ENCODE measurements at places on chromosomes 4 and X.

DNA sequence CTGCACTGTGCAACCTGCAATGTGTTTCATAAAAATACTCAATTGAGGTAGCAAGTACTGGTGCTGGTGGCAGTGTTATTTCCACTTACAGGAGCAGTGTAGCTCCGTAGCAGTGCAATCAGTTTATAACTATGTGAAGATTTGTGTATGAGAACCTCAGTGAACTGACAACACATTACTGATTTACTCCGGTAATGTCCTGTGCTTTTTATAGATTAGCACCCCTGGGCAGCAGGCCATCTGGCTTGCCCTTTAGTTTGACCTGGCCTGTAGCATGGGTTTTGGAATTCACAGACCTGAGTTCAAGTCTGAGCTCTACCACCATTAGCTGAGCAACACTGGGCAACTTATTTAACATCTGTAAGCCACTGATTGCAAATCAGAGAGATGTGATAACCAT lies 78.6 kb upstream of the GBA3 start:
- no peak for DNase-seq

DNA sequence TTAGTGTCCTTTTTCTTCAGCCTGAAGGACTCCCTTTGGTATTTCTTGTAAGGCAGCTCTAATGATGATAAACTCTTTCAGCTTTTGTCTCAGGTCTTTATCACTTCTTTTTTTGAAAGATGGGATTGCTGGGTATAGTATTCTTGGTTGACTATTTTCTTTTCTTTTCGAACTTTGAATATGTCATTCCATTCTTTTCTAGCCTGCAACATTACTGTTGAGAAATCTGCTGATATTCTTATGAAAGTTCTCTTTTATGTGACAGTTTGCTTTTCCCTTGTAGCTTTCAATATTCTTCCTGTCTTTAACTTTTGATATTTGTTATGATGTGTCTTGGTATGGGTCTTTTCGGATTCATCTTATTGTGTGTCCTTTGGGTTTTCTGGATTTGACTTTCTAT lies 107.6 kb upstream of the SRD5A3 start:
- DNase-seq = no peak

DNA sequence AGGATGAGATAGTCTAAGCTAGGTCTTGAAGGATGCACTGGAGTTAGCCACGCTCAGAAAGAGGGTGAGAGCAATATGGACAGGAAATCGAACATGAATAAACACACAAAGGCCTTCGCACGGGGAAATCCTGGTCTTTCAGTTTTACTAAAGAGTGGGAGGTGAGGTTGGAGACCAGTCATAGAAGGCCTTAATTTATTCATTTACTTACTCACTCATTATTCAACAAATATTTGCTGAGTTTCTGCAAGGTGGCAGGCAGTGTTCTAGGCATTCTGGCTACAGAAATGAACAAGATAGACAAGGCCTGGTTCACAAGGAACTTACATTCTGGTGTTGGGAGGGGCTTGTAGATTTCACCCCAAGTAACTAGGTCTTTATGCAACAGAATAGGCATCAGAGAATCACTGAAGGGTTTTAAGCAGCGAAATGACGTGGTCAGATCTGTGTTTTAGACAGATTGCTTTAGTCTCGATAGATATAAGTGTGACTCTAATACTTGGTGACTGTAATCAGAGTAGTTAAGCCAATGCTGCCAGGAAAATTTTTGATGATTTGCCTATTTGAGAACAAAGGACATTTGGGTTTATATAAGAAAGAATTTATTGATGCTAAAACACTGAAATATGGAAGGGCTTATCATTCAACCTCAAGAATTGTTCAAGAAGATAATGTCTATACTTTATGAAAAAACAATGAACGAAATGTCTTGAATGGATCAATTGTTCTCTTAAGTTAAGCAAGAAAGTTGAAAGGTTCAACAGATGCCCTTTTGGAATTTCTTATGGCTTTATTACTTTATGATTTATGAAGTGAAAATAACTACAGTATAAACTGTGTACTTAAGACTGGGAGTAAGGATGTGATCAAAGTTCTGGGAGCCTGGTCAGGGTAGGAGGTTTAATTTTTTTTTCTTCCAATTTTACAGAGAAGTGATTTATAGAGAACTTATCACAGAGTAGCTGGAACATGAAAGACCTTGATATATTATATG lies 184.4 kb upstream of the CASK start:
- DNase-seq = no peak

GRCh38 chr4:177391953-177392352 lies 50.3 kb downstream of the AGA start:
- no peak for DNase-seq

DNA sequence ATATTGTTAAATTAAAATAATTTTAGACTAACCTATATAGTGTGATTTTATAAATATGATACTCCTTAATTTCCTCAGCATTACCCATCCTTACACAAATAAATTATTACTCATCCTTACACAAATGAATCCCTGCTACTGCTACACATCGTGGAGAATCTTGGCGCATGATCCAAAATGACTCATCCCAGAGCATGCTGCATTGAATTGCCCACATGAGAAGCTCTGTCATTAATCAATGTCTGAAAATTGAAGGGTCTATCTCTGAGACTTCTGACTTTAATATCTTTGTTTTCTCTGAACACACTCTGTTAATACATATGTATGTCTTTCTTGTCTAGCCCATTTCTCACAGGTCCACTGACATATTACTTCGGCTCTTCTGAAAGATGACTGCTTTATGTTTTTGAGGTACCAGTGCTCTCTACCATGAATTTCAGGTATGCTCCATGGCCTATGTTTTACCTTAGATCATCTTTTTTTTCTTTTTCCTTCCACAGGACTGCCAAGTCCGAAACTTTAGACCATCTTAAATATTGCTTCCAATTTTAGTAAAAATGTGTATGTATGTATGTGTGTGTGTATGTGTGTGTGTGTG lies 15.7 kb upstream of the DUSP21 start:
- no peak for DNase-seq

- no peak for DNase-seq
These were observed 67.2 kb downstream of the FNIP2 start for GRCh38 chr4:158836002-158836369.

- DNase-seq = no peak
These were observed 9.4 kb downstream of the CHST7 start for GRCh38 chrX:46582966-46583365.

DNA sequence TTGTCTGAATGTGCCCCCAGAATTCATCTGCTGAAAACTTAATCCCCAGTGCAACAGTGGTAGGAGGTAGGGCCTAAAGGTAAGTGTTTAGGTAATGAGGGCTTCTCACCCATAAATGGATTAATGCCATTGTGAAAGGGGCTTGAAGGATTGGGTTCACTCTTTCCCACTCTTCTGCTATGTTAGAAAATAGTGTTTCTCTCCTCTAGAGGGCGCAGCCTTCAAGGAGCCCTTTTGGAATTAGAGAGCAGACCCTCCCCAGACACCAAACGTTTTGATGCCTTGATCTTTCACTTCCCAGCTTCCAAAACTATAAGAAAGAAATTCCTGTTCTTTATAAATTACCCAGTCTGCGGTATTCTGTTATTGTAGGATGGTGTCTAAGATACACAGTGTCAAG lies 706.4 kb downstream of the SMARCA1 start:
- no peak for DNase-seq

- DNase-seq = no peak
These were observed 1.5 kb upstream of the FAM193A start for GRCh38 chr4:2534904-2535375.

DNA sequence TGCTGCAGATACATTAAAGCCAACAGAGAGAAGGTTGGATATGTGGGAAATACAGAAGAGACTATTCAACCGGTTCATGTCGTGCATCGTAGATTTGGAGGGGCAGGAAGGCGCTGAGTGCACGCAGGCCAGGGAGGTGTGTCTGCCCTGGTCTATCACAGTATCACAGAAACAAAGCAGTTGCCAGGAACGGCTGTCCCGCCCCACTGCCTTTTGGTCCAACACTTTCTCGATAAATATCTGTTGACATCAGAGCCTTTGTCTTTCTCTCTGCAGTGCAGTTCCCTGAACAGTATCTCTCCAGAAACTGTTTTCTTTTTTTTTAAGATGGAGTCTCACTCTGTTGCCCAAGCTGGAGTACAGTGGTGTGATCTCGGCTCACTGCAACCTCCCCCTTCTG lies 151.1 kb upstream of the BCOR start:
- no peak for DNase-seq

GRCh38 chrX:23779025-23779424 lies 3.9 kb upstream of the SAT1 start:
- DNase-seq = no peak

DNA sequence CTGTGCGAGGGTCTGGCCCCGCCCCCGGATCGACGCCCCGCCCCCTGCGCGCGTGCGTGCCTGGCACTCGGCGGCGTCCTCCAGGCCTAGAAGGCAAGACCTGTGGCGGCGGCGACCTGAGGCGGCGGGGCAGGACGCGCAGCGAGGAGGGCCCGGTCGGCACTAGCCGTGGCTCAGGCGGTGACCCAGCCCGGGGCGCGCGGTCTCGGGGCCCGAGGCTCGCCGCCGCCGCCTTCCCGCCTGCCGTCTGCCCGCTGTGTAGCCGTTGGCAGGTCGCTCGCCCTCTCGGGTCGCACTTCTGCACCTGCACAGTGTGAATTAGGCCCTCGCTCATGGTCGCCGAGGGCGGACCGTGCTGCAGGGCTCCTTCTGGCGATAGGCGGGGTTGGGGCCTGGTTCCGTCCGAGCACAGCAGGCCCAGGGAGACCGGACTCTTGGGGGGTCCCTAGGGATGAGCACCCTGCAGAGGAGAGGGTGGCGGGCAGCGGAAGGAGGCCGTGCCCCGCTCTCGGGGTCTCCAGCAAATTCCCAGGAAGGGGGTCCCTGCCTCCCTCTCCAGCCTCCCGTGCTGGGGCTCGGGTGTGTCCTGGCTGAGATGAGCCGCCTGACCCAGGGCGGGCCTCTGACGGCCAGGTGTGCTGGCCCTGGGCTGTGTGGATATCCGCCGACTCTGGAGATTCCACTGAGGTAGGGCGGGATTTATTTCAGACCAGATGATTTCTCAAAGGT lies 557 bp upstream of the FAM53A start:
- peak; percentile 89 for DNase-seq

DNA sequence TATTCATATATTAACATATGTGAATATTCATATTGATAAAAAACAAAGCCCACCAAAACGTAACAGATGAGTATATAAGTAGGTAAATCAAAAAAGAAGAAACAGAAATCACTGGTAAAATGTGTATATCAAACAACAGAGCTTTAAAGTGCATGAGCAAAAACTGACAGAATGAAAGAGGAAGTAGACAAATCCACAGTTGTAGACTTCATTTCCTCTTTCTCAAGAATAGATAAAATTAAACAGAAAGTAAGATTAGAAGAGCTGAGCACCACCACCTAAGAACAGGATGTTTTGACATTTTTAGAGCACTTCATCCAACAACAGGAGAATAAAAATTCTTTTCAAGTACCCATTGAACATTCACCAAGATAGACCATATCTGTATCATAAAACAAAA lies 64.6 kb downstream of the CNKSR2 start:
- DNase-seq = no peak

GRCh38 chr4:145709336-145709735 lies 29.4 kb downstream of the C4orf51 start:
- DNase-seq = no peak

- DNase-seq = no peak
These were observed 14.4 kb upstream of the DCAF8L1 start for GRCh38 chrX:27995611-27996010.

- no peak for DNase-seq
These were observed 8.8 kb upstream of the TBC1D25 start for GRCh38 chrX:48530736-48531135.

DNA sequence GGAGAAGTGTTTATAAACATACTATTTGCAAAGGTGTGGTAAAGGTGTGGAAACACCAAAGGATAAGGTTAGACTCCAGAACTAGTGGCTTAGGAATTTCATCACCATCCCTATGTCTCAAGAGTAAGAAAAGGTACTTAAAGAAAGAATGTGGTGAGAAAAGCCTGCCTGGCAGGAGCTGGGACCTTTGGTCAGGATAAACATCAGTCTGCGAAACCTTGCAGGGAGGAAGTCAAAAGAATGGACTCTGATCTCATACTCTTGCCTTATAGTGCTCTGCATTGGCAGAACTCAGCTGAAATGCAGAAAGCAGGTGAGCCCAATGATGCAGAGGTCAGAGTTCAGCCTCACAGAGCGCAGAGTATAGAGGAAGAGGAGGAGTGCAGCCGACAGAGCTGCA lies 97.2 kb upstream of the NR3C2 start:
- DNase-seq = no peak

DNA sequence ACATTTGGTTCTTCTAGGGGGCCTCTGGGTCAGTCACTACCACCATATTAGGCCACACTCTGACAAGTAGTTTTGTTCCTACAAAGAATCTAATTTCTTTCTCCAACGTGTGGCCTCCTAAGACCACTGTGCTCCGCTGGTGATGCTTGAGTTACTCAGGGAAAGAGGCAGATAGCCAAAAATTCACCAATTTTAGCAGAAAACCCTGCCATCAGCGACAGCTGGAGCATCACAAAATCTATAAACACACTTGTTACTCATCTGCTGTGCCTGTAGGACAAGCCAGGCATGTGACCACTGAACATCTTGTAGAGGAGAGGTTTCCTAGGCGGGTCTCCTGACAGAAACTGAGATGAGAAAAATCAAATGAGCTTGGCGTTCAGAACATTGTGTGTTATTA lies 105.4 kb downstream of the SYNPO2 start:
- no peak for DNase-seq

GRCh38 chrX:2410279-2411020 lies 90.3 kb downstream of the DHRSX start:
- DNase-seq = no peak

DNA sequence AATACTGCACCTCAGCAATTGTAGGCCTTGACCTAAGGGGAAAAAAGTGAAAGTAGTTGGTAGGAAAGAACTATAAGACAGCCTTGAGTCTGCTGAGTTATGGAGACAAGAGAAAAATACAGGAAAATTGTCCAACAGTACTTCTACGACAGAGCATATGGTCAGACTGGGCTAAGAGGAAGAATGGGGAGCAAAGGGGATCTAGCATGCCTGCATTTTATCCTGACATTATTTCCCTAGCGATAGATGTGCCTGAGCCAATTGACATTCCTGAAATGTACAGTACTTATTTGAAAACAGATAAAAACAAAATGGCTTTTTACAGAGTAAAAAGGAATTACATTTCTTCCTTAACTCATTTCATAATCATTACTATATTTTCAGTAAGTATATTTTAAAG lies 22.2 kb downstream of the GUCY1A1 start:
- DNase-seq = no peak

GRCh38 chr4:172813359-172813923 lies 355.2 kb upstream of the GALNT7 start:
- DNase-seq = no peak

DNA sequence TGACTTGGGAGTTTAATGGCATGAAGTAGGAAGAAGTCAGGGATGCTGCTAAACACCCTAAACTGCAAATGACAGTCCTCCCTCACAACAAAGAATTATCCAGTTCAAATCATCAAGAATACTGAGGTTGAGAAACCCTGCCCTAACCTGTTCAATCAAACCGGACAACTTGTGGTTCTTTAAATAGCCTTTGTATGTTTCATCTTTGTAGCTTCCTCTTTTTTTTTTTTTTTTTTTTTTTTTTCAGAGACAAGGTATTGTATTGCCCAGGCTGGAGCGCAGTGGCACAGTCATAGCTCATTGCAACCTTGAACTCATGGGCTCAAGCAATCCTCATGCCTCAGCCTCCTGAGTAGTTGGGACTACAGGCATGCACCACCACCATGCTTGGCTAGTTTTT lies 52.5 kb upstream of the TTC29 start:
- DNase-seq = no peak

- no peak for DNase-seq
These were observed 19.9 kb upstream of the CLNK start for GRCh38 chr4:10704430-10704810.

GRCh38 chrX:82648062-82648461 lies 860.0 kb upstream of the POU3F4 start:
- no peak for DNase-seq
